ENCODE measurements at places on chromosomes 6 and 20.

GRCh38 chr20:9131841-9132240 is 63.0 kb downstream of the PLCB4 start:
- no peak for DNase-seq

GRCh38 chr6:73231986-73232391 is 6.7 kb upstream of the KHDC1L start:
- DNase-seq: peak; percentile 73

GRCh38 chr6:4577406-4577805 is 198.8 kb upstream of the CDYL start:
- DNase-seq: no peak

DNA sequence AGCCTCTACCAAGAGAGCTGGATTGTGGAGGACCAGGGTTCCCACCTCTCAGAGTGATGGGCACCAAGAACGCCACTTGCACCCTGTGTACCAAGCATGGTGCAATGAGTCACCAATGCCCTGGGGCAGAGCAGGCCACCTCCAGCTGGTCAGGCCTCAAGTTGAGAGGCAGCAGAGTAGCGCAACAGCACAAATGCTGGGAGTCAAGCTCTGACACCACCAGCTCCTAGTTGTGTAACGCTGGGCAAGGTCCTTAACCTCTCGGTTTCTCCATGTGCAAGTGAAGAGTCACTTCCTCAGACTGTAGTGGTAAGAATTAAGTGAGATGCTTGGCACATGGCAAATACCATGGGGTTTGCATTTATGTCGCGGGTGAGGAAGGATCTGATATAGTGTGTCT is 25.6 kb downstream of the GFOD1 start:
- DNase-seq: no peak

- no peak for DNase-seq
These were observed 30.4 kb upstream of the PNRC1 start for GRCh38 chr6:89050155-89050554.

DNA sequence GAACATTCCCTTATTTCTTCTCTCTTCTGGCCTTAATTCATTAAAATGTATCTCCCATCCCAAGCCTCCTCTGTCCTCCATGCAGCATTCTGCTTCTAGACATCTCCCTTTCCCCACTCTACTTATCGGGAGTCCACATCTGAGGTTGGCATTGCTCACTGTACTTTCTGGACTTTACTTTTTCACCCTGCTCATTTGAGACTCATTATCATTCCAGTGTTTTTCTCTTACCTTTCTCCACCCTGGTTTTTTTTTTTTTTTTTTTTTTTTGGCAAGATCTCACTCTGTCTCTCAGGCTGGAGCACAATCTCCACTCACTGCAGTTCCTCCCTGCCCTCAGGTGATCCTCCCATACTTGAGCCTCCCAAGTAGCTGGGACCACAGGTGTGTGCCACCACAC is 4.5 kb downstream of the ENPP3 start:
- DNase-seq: peak; percentile 47

GRCh38 chr6:70590400-70590799 is 23.7 kb downstream of the SDHAF4 start:
- no peak for DNase-seq
